Femur (tissue), 1 donor: ENCODE measurements at places on chromosomes 5 and 9.

GRCh38 chr5:68272289-68272688 lies 56.7 kb downstream of the PIK3R1 start:
- DNase-seq = no peak

DNA sequence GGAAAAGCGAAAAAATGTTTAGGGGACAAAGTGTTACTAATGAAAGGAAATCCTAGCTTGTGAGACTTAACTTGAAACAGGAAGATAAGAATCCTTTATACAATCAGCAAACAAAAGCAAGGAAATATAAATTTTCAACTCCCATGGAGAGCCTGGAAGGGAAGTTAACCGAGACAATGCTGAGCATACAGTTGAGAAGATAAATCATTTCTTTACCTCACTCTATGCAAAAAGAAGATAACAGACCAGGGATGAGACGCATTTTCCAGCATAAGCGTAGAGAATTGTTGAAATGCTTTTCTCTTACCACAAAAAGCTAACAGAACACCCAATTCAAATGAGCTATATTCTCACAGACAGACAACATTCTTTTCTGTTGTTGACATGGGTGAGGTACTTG lies 309.6 kb downstream of the CWC27 start:
- DNase-seq = no peak

GRCh38 chr9:110040788-110041187 lies 167.2 kb downstream of the C9orf152 start:
- DNase-seq = no peak

DNA sequence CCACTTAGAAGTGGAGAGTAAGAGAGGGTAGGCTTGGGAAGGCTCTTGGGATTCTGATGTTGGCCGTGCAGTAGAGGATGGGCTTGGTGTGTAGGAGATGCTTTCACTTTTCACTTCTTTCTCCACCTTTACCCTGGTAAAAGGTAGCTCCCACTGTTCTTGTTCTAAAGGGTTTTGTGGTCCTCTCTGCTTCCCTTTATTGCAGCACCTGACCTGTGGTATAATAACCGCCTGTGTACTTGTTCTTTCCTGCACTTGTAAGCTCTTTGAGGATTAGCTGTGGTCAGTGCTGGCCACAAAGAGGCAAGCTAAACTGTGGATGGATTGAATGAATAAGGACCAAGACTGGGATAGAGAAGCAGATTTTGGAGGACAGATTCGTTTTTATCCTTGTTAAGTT lies 25.2 kb downstream of the KDM4C start:
- DNase-seq = no peak

DNA sequence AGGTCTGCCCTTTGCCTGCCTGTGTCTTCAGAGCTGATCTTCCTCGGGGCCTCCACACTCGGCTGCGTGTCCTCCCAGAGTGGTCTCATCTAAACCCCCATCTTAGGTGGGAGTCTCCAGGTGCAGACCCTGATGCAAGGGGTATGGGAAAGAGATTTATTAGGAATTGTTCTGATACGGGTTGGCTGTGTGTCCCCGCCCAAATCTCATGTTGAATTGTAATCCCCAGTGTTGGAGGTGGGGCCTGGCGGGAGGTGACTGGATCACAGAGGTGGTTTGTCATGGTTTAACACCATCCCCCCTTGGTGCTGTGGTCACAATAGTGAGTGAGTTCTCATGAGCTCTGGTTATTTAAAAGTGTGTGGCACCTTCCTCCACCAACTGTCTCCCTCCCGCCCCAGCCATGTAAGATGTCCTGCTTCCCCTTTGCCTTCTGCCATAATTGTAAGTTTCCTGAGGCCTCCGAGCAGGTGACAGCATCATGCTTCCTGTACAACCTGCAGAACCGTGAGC lies 208.4 kb downstream of the AOPEP start:
- DNase-seq = no peak

DNA sequence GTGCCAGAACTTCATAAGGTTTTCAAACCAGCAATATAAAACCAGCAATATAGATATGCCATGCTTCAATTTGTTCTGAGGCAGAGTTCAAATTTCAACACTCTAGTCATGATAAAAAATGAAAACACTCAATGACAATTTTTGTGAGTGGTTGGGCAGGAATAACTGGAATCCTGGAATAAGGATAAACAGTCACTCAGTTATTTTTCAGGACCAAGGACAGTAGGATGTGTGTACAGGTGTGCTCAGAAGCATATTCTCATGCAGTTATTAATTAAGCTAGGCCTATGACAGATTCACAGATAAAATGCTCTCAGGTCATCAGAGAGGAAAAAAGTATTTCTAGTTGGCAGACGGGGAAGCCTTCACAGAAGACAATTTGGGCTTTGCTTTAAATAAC lies 117.3 kb upstream of the PPP2R2B start:
- DNase-seq = no peak

GRCh38 chr9:109574061-109574882 lies 76.2 kb upstream of the PTPN3 start:
- peak; percentile 35 for DNase-seq

GRCh38 chr9:126606483-126606870 lies 7.3 kb upstream of the LMX1B start:
- no peak for DNase-seq

DNA sequence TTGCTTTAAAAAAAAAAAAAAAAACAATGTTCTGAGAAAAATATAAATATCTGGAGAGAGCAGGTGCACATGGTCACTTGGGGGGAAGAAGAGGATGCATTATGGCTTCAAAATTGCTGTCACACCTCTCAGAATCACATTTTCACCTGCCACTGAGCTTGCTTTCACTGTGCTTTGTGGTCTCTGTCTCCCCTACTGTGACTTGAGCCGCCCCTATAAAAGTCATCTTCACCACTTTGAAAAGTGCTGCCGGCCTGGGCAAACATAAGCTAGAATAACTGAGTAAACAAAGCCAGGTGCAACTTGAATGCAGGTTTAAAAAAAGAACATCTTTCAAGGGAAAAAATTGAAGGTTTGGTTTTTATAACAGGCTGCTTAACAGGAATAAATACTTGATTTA lies 368.1 kb upstream of the GRIA1 start:
- DNase-seq = no peak

- no peak for DNase-seq
Observed at GRCh38 chr9:15370466-15371447, 51.9 kb upstream of the SNAPC3 start.

GRCh38 chr5:45491368-45491767 lies 204.8 kb downstream of the HCN1 start:
- DNase-seq = no peak

- peak; percentile 89 for DNase-seq
Observed at GRCh38 chr9:121278477-121279261, 10.7 kb downstream of the GSN start.

DNA sequence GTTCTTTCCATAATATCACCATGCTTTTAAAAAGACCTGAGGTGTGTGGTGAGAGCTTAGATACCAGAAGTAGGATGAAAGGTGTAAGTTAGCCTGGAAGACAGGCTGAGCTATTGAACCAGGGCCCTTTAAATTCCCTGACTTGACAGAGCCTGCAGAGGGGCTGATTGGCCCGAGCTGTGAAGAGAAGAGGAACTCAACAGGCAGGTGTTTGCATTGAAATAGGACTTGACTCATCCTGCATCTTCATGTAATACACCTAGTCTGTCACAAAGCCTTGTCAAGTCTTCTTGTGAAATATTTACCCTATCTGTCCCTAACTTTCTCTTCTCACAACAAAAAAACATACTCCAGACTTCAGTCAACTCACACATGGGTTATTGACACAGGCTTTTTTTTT lies 16.6 kb upstream of the ANP32B start:
- no peak for DNase-seq

GRCh38 chr5:69105996-69106906 lies 12.4 kb downstream of the SLC30A5 start:
- no peak for DNase-seq

DNA sequence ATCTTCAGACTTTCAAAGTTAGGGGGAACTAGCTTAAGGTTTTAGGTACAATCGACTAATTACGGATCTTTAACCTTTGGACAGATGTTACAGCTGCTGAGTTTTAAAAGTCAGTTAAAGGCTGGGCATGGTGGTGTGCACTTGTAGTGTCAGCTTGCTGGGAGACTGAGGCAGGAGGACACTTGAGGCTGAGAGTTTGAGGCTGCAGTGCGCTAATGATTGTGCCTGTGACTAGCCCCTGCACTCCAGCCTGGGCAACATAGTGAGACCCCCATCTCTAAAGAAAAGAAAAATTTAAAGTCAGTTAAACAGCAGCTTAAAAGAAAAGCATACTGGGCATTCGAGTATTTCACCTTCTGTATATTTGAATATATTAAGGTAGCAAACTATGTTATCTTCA lies 51.4 kb downstream of the JMY start:
- no peak for DNase-seq

DNA sequence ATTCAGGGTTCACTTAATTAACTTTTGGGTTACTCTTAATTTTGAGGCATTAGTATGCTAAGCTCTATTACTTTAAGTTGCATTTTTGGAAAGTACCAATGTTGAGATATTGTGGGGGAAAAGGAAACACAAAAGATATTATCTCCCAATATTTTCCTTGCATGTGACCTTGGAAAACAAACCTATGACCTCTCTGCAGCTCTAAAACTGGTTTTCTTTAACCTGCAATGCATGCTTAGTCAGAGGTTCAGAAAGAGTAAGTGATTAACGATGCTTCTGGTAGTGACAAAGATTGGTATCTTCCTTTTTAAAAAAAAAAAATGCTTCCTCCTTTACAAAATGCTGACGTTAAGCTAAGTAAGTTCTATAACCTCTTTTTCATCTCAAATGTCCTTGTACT lies 44.9 kb upstream of the CDH18 start:
- DNase-seq = no peak

DNA sequence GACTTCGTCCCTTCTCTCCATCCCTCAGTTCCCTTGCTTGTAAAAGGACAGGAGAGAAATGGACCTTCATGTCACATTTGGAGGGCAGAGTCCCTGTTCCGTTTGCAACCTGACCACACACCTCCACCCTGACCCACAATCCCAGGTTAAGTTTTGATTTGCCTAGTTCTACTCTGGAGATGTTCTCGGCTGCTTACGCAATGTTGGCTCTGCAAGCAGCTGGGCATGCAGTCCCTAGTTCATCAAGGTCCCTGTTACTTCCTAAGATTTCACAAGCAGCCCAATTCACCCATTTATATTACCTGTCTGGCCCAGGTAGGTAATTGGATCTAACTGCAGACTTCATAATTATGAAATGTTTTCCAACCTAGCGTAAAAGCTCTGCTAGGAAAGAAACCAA lies 28.8 kb downstream of the SLIT3 start:
- no peak for DNase-seq

GRCh38 chr9:18405240-18405639 lies 68.7 kb upstream of the ADAMTSL1 start:
- DNase-seq = no peak

GRCh38 chr9:116641292-116642059 lies 45.6 kb upstream of the TRIM32 start:
- DNase-seq = no peak

GRCh38 chr9:108272349-108272899 lies 583.4 kb downstream of the ACTL7B start:
- DNase-seq = peak; percentile 48

GRCh38 chr9:98495530-98495929 lies 213.2 kb downstream of the GABBR2 start:
- DNase-seq = no peak

GRCh38 chr9:136386018-136386417 lies 12.5 kb upstream of the CARD9 start:
- DNase-seq = no peak
